Mesothelial cell of epicardium (in vitro differentiated cells): ENCODE measurements at places on chromosomes 5 and 9. TPM values are rescaled to one million over a fixed set of nuclear protein-coding genes. Genes with fewer than 3 reads are reported as not detected.

DNA sequence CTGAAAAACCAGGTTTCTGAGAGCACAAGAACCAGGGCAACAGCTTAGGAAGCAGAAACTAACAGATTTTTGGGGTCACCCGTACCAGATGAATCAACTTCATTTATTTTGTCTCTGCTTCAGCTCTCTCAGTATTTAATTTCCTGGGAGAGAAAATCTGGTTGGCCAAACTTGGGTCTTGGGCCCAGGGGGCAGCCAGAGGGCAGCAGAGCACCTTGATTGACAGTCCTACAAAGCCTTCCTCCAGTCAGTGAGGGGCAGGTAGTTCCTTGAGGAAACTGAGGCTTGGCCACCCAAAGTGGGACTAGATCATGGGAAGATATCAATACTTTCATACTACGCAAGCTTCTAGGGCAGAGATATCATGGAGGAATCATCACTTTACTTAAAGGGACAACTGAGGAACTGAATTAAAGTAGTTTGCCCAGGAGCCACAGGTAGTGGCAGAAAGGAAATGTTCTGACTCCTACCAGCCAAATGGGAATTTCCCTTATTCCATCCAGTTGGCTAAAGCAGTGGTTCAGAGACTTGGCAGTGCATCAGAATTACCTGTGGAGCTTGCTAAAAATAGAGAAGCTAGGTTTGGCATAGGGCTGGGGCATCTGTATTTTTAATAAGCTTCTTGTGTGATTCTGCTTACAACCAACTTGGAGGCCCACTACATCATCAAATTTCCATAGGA lies 21.5 kb upstream of the ARHGAP26 start:
- H3K4me1 ChIP-seq, result peaks cover 13% of the 10 kb centered on the region
- H3K36me3 ChIP-seq, result no peaks in the 10 kb centered on the region
- H3K27me3 ChIP-seq, result no peaks in the 10 kb centered on the region

DNA sequence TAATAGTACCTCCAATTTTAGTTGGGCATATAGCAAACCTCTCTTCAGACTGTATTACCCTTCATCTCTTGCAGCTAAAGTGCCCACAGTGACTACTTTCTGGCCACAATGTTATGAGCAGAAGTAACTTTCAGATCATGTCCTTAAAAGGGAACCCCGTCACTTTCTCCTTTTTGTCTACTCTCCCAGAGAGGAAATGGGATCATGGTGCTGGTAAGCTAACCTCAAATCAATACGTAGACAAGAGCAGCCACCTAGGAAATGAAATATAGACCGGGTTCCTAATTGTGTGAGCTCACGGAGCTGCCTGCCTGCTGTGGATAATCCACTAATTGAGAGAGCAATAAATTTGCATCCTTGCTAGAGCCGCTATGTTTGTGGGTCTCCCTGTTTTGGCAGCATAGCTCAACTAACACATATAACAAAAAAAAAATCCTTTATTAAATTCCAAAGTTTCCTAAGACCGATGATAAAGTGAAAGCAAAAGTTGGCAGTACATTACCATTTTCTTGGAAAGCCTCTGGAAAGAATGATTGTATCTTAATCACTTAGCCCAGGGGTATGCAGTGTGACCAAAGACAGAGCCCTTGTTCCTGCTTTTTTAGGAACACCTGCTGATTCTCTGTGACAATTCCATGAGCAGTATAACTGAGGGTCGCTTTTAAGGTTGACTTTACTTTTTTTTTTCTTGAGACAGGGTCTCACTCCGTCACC lies 5.6 kb upstream of the IL7R start:
- H3K27me3 ChIP-seq, result peaks cover 2% of the 10 kb centered on the region
- H3K27ac ChIP-seq, result no peak overlapping the region
- no peaks in the 10 kb centered on the region for H3K36me3 ChIP-seq
- H3K4me1 ChIP-seq, result peaks cover 10% of the 10 kb centered on the region

DNA sequence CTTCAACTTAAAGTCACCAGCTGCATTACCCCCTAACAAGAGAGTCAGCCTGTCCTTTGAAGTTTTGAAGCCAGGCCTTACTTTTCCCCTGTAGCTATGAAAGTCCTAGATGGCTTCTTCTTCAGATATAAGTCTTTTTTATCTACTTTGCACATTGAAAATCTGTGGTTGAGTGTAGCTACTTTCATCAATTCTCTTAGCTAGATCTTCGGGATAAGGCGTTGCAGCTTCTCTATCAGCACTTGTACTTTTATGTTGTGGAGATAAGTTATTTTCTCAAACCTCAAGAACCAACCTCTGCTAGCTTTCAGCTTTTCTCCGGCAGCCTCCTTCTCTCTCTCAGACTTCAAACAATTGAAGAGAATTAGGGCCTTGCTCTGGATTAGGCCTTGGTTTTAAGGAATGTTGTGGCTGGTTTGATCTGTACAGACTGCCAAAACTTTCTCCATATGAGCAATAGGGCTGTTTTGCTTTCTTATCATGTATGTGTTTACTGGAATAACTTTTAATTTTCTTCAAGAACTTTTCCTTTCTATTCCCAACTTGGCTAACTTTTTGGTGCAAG lies 21.6 kb downstream of the CATSPER3 start:
- H3K4me1 ChIP-seq, result no peaks in the 10 kb centered on the region
- H3K4me3 ChIP-seq, result no peak overlapping the region
- H3K27ac ChIP-seq, result no peak overlapping the region
- H3K27me3 ChIP-seq, result peaks cover 4% of the 10 kb centered on the region

GRCh38 chr5:154447089-154447725 lies 1.4 kb downstream of the SAP30L start:
- H3K4me3 ChIP-seq, result peak overlapping the region; percentile 78
- no peak for DNase-seq
- peaks cover 5% of the 10 kb centered on the region for H3K36me3 ChIP-seq
- peaks cover 31% of the 10 kb centered on the region for H3K4me1 ChIP-seq

Gene C1QTNF2
- 1.3 to 1.8 TPM (median 1.4 TPM) in 3 replicates for total RNA-seq

Gene MOB3B
- 13.6 to 14.8 TPM (median 14.6 TPM) in 3 replicates for total RNA-seq

GRCh38 chr9:68597362-68597997 lies 56.8 kb upstream of the TMEM252 start:
- H3K4me1 ChIP-seq, result no peaks in the 10 kb centered on the region
- no peak overlapping the region for H3K27ac ChIP-seq
- peaks cover 36% of the 10 kb centered on the region for H3K27me3 ChIP-seq
- H3K36me3 ChIP-seq, result no peaks in the 10 kb centered on the region

DNA sequence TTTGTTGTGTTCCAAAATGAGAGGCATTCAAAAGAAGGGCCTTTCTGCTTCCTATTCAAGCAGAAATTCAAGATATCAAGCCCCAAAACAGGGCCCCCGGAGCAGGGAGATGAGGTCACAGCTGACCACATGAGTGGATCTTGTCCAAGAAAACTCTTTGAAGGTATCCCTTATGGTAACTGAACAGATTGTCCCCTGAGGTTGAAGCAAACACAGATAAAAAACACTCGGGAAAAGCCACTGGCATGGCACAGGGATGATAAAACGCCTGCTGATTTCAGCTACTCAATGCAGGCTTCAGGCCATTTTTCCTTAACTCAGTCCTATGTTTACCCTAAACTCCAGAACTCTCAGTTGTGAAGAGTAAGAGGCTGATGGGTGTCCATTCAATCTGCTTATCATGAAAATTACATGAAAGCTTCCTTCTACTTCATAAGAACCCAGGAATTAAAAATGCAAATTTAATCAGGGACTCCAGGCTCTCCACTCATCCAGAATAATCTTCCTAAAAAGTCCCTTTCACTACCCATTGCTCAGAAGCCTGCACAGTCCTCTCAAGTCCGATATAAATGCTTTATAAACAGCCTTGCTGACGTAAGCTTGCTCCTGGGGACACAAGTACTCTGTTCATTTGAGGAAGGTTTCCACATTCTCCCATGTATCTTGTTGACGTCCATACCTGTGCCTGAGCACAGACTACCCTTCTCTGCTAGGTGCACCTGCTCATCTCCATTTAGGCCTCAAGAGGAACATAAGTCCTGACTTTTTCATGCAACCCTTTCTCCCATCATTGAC lies 35.9 kb upstream of the SLC1A3 start:
- H3K27ac ChIP-seq, result peak overlapping the region; percentile 36
- no peak for DNase-seq
- peaks cover 3% of the 10 kb centered on the region for H3K4me1 ChIP-seq
- no peak overlapping the region for H3K4me3 ChIP-seq
- H3K27me3 ChIP-seq, result no peaks in the 10 kb centered on the region

- no peaks in the 10 kb centered on the region for H3K27me3 ChIP-seq
- no peak for DNase-seq
Measured at GRCh38 chr9:114880291-114880745, 50.1 kb downstream of the TNFSF8 start.

DNA sequence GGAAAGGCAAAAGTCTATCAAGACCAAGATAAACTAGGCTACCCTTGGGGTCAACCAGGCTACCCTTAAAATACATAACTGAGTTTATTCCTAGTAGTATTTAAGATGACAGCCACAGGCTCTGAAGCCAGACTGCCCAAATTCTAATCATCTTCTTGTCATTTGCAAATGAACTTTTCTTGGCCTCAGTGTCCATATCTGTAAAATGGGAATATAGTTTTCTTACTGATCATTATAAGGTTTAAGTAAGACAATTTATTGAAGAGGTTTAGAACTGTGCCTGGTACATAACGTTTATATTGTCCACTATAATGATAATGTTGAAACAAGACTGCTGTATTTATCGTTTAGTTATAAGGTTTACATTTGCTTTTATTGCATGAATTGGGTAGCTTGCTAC lies 112.5 kb downstream of the SLC12A2 start:
- H3K4me3 ChIP-seq, result no peak overlapping the region
- H3K4me1 ChIP-seq, result peaks cover 25% of the 10 kb centered on the region
- no peak for DNase-seq
- H3K27me3 ChIP-seq, result no peaks in the 10 kb centered on the region
- peaks cover 7% of the 10 kb centered on the region for H3K36me3 ChIP-seq

DNA sequence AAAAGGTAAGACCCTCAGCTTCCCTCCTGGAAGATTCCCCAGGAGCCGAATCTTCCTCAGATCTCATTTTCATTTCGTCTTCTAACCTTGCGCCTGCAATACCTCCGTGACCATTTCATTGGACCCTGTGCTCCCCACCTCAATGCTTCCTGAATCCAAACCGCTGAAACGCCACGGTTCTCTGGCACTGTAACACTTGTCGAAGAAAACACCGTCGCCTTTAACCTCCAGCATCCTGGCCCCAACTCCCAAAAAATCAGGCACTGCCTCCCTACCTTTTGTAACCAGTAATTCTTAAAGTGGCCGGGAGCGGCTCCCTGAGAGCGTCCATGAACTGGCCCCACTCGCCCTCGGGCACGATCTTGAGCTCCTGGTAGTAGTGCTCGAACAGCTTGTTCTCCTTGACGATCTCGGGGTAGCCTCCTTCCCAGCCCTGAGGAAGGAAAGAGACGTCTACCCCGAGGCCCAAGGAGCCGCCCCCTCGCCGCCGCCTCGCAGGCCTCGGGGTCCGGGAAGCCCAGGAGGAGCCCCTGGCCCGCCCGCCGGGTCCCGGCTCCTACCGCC lies 438 bp downstream of the NSUN2 start:
- peaks cover 13% of the 10 kb centered on the region for H3K4me1 ChIP-seq
- peaks cover 12% of the 10 kb centered on the region for H3K36me3 ChIP-seq
- H3K4me3 ChIP-seq, result peak overlapping the region; percentile 98
- no peak for DNase-seq
- H3K27ac ChIP-seq, result peak overlapping the region; percentile 99

DNA sequence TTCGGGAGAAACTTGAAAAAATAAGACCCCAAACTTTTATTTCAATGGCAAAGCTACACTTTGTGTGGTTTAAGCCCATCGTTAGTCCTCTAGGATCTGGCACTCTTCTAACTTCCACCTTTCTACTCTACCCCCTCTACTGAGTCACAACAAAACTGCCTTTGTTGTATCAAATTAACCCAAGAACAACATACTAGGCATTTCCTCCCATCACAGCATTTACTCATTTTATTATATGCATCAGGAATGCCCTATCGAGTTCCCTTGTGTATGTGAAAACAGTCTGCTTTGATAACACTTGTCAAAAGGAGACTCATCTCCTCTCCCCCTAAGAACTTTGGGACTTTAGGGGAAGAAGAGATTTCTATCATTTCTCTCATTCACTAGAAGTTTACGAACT lies 158.9 kb upstream of the FREM1 start:
- peaks cover 1% of the 10 kb centered on the region for H3K36me3 ChIP-seq
- H3K27me3 ChIP-seq, result no peaks in the 10 kb centered on the region
- H3K4me1 ChIP-seq, result peaks cover 17% of the 10 kb centered on the region
- no peak overlapping the region for H3K27ac ChIP-seq

GRCh38 chr5:164073081-164073480 lies 567.7 kb downstream of the MAT2B start:
- H3K4me1 ChIP-seq, result no peaks in the 10 kb centered on the region
- no peaks in the 10 kb centered on the region for H3K36me3 ChIP-seq

- no peak overlapping the region for H3K27ac ChIP-seq
- H3K4me3 ChIP-seq, result no peak overlapping the region
- H3K36me3 ChIP-seq, result peaks cover 21% of the 10 kb centered on the region
- no peak for DNase-seq
- H3K4me1 ChIP-seq, result peaks cover 30% of the 10 kb centered on the region
Measured at GRCh38 chr9:34124099-34124498, 2.4 kb downstream of the DCAF12 start.

Gene TMEM203
- total RNA-seq, result 32.7 to 35.5 TPM (median 33.0 TPM) in 3 replicates

GRCh38 chr5:119328753-119329602 lies 26.8 kb upstream of the TNFAIP8 start:
- no peak overlapping the region for H3K4me3 ChIP-seq
- no peaks in the 10 kb centered on the region for H3K36me3 ChIP-seq
- DNase-seq, result no peak
- H3K27ac ChIP-seq, result peak overlapping the region; percentile 1
- H3K27me3 ChIP-seq, result no peaks in the 10 kb centered on the region

DNA sequence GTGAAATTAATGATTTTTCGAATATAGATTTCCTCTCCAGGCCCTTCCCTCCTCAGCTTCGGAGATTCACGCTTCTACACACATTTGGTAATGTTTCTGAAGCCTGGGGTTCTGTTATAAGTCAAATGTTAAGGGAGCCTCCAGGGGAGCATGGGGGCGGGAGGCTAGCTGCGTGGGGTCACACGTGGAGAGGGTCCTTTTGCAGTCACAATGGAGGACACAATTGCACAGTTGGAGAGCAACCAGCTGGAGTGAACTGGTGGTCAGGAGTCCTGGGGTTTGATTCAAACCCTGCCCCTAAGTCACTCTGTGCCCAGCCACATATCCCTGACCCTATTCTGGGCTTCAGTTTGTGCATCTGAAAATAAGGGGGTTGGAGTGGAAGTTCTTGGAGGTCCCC lies 481.4 kb downstream of the CDK5RAP2 start:
- H3K4me3 ChIP-seq, result no peak overlapping the region
- DNase-seq, result no peak
- peaks cover 12% of the 10 kb centered on the region for H3K27me3 ChIP-seq
- H3K36me3 ChIP-seq, result no peaks in the 10 kb centered on the region
- H3K27ac ChIP-seq, result no peak overlapping the region
- H3K4me1 ChIP-seq, result no peaks in the 10 kb centered on the region

Gene AIF1L
- total RNA-seq, result 20.0 to 23.1 TPM (median 20.6 TPM) in 3 replicates

DNA sequence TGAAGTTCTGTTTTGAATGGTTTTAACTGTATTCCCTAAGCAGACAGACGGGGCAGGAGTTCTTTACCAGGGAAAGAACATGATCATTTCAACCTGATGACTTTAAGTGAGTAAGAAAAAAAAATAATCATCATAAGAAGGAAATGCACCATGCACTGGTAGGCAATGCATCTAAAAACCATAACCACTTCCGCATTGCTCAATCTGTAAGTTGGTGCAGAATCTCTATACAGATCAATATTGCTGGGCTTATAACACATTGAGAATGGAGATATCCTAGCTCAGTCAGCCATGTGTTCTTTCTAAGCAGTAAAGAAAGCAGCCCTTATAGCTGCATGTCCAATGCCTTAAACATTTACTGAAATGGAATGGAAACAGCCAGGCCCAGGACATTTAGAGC lies 407.1 kb upstream of the DMAC1 start:
- H3K36me3 ChIP-seq, result no peaks in the 10 kb centered on the region
- no peaks in the 10 kb centered on the region for H3K4me1 ChIP-seq
- peaks cover 6% of the 10 kb centered on the region for H3K27me3 ChIP-seq
- no peak for DNase-seq
- no peak overlapping the region for H3K4me3 ChIP-seq
- no peak overlapping the region for H3K27ac ChIP-seq

Gene NPR3
- total RNA-seq, result 3.3 to 4.1 TPM (median 3.8 TPM) in 3 replicates
